Skeletal muscle cell (primary cell): ENCODE measurements at places on chromosomes 2 and 18.

DNA sequence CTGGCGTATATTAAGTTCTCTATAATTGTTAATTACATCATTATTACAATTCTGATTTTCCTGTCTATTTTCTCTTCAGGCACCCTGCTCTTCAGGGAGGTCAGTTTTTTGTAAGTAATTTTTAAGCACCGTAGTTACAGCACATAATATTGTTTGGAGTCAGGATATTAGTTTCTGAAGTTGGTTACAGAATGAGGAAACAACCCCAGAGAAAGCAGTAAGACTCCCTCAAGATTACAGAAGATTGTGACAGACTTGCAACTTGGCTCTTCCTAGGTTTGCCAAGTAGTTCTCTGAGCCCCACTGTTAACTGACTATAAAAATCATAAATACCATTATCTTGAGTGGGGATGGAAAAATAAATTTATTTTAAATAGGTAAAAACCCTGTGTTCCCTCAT, 921 bp downstream of the RPE start:
- no peak for DNase-seq

DNA sequence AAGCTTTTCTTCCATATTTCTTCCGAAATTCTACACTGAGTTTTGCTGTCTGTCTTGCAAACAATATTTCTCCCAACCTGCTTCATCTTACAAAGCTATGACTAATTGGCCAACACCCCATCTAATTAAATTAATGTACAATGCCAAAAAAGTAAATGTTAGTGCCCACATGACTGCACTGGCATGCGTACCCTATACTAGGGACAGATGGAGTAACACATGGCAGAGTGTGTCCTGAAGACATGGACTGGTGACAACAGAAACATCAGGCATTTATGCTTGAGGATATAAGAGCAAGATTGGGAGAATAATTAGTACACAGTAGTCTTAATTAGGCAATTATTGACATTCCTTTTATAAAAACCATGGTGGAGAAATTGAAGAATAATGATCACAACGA, 66.8 kb downstream of the MREG start:
- DNase-seq = no peak

DNA sequence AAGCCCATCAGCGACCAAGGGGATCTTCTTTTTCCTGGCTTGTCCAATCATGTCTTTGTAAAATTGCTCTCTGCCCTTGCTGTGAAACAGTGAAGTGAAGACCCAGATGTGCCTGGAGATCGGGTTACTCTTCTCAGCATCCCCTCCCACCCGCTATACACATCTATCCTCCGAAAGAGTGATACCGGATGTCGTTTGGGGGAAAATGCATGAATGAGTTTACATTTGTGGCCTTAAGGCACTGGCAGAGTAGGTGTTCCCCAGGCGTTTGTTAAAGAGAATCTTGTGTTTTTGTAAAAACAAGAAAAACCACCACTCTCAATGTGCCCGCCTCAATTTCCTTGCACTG, 528.3 kb downstream of the CMPK2 start:
- no peak for DNase-seq

GRCh38 chr2:241218131-241219029, 29.9 kb downstream of the ANO7 start:
- no peak for DNase-seq

GRCh38 chr2:203534621-203535077, 452 bp downstream of the RAPH1 start:
- no peak for DNase-seq

GRCh38 chr18:74799542-74799941, 201.9 kb downstream of the ZNF407 start:
- DNase-seq = no peak

DNA sequence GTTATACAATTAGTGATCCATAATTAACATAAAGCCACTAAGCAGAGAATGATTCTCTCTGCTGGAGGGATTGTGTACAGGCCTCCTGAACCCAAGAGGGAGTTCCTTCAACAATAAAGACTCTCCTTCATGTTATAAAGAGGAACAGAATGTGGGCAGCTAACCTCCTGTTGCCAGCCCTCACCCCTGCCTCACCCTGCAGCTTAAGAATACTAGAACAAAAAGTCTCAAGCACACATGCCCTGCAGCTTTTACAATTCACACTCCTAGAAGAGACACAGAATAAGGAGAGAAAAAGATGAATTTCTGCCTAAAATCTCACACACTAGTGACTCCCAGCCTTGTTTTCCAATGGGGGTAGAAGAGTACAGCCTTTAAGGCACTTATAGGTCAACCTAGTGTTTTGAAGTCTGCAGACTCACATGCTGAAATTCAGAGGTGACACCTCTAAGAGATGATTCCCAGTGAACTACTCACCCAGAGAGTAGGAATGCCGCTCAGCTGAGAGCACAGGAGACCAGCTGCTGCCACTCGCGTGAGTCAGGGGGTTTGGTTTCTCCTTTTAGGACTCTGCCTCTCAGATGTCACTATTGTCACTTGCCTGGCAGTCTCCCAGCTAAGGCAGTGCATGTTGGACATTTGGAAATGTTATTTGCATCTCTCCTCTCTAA, 32.5 kb upstream of the IL1RL1 start:
- no peak for DNase-seq

DNA sequence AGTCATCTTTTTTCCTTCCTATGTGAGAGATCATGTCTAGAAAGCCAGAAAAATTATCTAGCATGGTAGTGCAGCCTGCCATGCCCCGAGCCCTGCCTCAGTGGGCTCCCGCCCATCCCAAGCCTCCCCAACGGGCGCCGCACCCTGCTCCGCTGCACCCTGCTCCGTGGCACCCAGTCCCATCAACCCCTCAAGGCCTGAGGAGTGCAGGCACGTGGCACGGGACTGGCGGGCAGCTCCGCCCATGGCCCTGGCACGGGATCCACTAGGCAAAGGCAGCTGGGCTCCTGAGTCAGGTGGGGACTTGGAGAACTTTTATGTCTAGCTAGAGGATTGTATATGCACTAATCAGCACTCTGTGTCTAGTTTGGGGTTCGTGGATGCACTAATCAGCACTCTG, 83.4 kb upstream of the COL3A1 start:
- DNase-seq = no peak

GRCh38 chr2:140893685-140894084, 1237.1 kb downstream of the LRP1B start:
- peak; percentile 76 for DNase-seq

DNA sequence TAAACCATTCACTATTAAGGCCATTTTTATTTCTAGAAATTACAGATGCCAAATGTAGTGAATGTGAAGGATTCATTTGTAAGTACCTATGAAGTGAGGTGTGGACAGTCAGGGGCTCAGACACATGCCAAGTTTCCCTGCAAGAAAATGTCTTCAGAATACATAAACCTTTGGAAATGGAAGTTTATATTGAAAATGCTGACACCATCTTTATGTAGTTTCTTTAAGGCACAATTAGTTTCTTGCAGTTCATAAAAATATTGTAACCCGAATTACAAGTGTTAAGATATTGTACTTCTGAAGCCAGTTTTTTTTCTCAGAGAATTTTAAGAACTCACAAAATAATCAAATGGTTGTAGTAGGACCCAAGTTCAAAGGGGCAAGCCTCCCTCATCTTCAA, 66.1 kb upstream of the LYPD1 start:
- no peak for DNase-seq

GRCh38 chr2:200122683-200123082, 167.3 kb downstream of the MAIP1 start:
- DNase-seq = no peak

GRCh38 chr2:241900251-241901017, 30.9 kb downstream of the RTP5 start:
- DNase-seq = no peak

DNA sequence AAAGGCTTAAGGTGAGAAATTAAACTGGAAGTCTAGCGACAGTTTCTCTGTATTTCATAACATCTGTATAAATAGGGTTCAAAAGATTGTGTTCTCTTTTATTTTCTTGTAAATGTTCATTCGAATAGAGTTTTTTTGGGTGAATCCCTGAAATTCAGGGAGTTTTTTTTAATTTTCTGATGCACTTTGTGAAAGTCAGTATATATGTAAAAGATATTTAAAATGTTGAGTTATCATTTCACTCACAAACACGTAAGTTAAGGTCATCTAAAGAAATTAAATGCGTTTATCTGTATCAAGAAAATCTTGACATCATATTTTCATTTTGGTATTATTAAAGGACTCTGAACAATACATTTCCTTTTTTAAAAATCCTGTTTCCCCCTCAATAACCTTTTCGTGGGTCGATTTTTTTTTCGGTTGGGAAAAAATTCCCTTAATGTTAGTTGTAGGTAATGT, 3.4 kb downstream of the SP9 start:
- DNase-seq = no peak

DNA sequence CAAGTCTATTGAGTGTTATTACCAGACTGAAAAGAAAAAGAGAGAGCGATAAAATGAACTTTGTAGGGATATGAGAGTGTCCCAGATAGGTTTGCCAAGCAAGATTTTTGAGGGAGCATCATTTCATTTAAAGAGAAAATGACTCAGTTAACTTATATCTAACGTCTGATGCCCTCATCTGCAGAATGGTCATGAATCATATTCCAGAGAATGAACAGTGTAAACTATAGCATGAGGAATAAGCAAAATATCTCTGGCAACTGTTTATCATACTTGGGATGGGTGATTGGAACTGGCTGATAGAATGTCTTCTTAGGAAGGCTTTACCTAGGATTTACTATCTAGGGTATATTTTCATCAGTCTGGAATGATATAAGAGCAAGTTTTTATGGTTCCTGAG, 289.4 kb downstream of the CMPK2 start:
- peak; percentile 4 for DNase-seq

GRCh38 chr2:96140941-96141623, 2.8 kb upstream of the ASTL start:
- no peak for DNase-seq

GRCh38 chr2:232900811-232901735, 31.0 kb downstream of the SNORC start:
- DNase-seq = no peak

GRCh38 chr2:225998116-225998515, 598.6 kb downstream of the NYAP2 start:
- no peak for DNase-seq

DNA sequence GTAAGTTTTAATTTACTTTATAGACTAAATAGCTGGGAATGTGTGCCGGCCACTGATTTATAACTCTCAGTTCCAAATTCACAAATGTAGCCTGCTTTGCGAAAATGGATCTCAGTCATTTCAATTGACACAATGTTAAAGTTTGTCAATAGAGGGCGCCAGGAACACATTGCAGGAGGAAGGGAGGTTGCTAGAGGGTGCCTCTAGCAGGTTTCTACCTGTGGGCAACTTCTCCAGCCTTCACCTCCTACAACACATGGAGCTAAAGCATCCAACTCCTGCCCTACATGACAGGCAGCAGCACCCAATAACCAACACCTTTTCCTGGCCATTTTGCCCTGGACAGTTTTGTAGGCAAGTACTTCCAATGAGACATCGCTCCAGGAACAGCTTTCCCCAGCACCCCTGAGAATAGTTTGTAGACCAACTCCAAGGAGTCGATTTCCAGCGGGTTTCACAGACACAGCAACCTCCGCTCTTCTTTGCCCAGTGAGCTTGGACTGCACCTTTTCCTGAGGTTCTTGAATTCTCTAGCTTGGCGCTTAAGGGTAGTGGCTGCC, 784.8 kb upstream of the CDH2 start:
- DNase-seq = no peak

- DNase-seq = no peak
Observed at GRCh38 chr2:178059681-178060080, 12.9 kb downstream of the PDE11A start.

DNA sequence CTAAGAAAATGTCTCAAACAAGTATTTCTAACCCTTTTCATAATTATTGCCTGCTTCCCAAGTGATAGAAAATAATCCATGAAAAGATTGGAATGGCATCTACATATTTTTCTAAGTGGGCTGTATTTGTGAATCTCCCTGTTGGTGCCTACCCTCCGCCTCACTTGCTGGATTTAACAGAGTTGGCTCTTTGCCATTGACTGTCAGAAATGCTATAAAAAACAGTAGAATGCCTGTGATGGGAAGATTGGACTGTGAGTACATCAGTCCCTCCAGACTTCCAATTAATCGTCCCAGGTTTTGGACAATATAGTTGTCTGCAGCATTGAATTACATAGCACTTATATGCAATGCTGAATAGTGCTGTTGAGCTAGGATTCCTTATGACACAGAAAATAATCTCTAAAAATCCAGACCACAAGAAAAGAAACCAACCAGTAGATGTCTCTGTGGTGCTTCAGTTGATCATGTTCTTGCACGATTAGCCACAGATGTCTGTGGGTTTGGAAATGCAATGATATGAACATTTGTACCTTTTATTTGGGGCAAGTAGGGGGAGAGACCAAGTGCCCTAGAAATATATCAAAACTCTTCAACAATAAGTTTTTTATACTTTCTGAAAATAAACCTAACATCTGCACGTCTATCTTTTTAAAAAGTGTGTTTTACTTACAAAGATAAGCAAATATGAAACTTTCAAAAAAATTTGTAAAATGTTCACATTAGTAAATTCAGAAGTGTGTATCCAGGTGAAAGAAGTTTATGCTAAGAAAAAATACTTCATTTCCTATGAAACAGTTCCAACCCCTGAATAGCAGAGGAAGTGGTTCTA, 88.5 kb downstream of the DYNAP start:
- DNase-seq = peak; percentile 55

GRCh38 chr2:106667478-106668070, 180.4 kb downstream of the CD8B2 start:
- no peak for DNase-seq

DNA sequence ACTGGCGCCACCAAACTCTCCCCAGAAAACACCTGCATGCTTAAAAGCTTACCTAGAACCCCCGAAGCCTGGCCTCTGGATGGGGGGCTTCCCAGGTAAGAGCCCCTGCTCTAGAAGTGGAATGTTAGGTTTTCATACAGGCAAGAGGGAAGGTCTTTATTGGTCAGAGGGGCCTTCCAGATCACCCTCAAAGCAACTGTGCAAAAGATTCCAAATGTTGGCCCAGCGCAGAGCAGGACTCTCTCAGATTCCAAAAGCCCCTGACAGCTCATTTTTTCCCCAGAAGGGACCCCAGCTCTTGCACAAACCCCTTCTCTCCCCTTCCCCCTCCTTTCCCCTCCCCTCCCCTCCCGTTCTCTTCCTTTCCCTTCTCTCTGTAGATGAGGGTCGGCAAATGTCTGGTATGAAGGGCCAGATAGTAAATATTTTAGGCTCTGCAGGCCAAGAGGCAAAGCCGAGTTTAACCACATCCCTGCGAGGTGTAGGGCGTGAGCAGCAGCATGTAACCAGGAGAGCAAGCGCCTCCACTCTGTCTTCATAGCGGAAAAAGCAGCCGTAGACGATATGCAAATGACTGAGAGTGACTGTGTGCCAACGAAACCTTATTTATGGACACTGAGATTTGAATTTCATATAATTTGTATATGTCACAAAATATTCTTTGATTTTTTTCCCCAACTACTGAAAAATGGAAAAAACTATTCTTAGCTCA, 116.9 kb downstream of the SMAD7 start:
- DNase-seq = no peak

DNA sequence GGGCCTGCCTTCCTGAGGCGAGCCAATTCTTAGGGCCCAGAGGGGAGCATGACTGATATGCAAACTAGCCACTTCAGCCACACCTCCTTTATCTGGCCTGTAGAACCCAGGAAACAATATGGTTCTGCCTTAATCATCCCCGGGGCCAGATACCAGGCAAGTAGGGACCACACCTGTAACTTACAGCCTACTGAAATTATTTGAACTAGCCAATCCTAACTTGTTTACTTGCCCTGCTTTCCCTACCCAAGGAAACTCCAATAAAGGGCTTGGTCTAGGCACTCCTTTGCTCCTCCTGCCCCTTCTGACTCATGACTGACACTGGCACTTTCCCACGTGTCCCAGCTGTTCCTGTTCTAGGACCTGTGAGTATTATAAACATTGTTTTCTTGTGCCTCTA, 57.6 kb downstream of the MYOM1 start:
- no peak for DNase-seq
